ENCODE measurements at places on chromosomes 1 and 21.

DNA sequence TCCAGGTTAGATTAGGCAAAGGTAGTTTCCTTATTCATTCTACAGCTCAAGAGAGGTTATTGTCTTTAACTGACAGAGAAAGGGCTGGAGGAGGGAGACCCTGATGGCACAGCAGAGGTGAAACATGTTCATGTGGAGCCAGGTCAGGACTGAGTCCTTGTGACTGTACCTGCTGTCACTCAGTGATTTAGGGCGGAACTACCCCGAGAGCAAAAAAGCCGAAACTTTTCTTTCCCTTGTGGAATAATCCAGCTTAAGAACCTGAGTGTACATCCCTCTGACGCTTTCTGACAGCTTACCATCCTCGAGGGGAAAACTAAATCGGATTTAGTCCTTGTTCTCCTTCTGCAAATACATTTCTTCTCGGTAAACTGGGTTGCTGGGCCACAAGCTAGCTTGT is 273.2 kb downstream of the BACH1 start:
- DNase-seq, result no peak

DNA sequence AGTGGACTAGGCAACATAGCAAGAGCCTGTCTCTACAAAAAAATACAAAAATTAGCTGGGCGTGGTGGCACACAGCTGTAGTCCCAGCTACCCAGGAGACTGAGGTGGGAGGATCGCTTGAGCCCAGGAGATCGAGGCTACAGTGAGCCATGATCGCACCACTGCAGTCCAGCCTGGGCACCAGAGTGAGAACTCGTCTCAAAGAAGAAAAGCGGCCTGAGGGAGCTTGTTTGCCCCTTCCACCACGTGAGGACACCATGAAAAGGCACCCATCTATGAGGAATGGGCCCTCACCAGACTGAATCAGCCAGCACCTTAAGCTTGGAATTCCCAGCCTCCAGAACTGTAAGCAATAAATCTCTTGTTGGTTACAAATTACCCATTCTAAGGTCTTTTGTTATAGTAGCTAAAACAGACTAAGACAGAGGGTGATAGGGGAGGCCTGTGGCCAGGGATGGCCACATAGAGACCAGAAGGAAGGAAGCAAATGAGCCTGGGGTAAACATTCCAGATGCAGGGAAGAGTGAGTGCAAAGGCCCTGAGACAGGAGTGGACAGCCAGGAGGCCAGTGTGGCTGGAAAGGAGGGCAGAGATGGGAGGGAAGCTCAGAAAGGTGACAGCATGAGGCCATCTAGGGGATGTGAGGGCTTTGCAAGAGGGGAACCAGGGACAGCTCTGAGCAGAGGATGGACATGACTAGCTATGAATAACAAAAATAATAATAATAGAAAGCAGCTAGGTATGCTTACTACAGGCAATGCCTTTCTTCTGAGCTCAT is 120.1 kb downstream of the MATN1 start:
- DNase-seq, result no peak

DNA sequence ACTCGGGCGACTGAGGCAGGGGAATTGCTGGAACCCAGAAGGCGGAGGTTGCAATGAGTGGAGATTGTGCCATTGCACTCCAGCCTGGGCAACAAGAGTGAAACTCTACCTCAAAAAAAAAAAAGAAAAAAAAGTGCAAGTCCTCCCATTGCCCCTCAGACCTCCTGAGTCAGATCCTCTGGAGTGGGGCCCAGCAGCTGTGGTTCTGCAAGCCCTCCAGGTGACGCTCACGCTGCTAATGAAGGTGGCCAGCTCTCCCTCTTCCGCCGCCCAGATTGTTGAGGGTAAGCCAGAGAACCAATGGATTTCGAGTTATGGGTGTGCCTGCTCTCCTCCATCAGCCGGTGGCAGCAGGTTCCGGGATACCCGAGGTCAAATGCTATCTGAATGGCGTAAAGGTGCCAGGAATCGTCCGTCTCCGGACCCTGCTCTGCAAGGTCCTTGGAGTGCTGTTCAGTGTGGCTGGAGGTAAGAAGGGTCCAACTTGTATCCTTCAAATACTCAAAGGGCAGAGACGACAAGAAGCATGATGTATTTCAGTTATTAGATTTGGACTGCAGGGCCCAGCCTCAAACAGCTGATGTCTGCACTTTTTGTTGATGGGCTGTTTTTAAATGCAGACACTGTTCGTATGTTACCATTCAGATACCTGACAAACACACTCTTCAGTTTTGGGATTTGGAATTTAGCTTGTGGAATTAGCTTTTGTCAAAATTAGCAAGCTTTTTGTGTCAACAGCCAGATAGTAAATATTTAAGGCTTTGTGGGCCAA is 17.6 kb downstream of the CLCN6 start:
- DNase-seq, result no peak

DNA sequence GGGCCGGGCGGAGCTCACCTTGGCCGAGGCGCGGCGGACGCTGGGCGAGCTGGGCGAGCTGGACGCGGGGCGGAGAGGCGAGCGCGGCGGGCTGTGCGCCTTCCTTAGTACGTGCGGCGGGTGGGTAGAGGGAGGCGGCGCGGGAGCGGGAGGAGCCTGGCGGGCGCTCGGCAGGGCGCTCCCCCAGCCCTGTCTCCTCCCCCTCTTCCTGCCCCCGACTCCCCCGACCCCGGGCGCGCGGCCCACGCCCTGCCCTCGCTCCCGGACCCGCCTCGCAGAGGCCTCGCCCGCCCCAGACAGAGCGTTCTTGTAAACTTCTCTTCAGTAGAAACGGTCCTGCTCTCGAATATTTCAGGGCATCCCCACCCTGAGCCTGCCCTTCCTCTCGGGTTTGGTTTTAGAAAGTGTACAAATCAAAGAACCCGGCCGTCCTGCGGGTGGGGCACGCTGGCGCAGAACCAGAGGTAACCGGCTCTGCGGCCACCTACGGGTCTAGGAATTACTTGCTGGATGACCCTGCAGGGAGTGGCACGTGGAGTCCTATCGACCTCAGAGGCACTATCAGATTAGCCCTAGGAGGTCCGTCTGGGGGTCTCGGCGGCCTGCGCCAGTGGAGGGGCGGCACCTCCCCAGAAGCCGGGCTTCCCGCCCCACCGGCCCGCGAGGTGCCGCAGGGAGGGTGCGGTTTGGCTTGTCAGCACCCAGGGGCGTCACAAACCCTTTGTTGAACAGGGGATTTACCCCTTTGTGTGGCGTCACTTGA is at the start of gene S100A10:
TSS of gene S100A10 (minus strand) at position 126 of the 763 bp plus-strand sequence. CDS start 7,629 bp downstream, outside the sequence.
- DNase-seq, result peak; percentile 72

- DNase-seq, result peak; percentile 58
Observed at GRCh38 chr1:54944610-54945392, 35.6 kb upstream of the TMEM61 start.

- no peak for DNase-seq
Observed at GRCh38 chr1:208209286-208209685, 34.9 kb downstream of the PLXNA2 start.

- no peak for DNase-seq
Observed at GRCh38 chr1:235802573-235803346, 63.9 kb downstream of the LYST start.

DNA sequence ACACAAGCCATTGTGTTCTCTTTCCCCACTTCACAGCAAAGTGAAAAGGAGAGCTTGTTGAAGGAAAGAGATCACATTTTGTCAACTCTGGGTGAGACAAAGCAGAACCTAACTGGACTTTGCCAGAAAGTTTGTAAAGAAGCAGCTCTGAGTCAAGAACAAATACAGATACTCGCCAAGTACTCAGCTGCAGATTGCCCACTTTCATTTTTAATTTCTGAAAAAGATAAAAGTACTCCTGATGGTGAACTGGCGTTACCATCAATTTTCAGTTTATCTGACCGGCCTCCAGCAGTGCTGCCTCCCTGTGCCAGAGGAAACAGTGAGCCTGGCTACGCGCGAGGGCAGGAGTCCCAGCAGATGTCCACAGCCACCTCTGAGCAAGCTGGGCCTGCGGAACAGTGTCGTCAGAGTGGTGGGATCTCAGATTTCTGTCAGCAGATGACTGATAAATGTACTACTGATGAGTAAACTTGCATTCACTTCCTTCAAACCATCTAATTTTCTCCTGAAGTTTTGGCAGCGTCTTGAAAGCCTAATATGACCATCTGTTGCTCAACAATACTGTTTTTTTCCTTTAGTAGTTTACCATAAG is 43.7 kb downstream of the BACH1 start:
- DNase-seq, result peak; percentile 27

DNA sequence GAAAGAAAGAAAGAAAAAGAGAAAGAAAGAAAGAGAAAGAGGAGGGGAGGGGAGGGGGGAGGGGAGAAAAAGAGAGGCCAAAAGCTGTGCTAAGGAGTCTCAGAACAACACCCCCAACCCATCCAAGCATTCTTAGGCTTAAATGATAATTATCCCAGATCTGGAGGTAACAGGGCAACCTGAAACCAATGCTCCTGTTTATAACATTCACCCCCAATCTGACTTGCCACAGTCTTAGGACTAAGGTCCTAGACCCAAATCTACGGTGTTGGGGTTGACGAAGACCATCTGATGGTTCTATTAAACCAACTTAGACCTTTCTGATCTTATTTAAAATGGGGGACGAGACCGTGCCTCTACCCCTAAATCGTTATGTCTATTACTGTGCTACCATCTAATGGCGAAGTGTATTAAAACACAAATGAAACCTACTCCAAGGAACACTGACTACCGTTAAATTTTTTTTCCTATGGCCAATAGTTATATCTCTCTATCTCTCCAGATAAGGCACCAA is 119.3 kb upstream of the CDC42BPA start:
- no peak for DNase-seq

- DNase-seq, result no peak
Observed at GRCh38 chr1:161265305-161265704, 6.8 kb downstream of the PCP4L1 start.

GRCh38 chr1:204523605-204524215 is 7.5 kb downstream of the MDM4 start:
- no peak for DNase-seq

DNA sequence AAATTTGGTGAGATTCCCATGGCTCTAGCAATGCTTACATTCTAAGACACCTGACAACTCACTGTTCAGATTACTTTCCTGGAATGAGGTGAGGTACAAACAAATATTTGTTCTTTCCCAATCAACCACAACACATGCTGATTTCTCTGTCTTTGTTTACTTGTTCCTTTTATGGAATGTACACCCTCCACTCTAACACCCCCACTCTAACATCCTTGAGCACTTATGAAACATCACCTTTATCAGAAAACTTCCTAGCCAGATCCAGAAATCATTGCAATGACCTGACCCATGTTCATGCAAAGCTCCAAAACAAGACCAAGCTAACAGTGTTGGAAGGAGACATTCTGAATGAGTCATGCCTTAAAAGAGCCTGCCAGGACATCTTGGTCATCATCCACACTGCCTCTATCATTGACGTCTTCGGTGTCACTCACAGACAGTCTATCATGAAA is 35.5 kb downstream of the HSD3B1 start:
- DNase-seq, result no peak

GRCh38 chr1:18870957-18871356 is 11.5 kb upstream of the TAS1R2 start:
- DNase-seq, result no peak

GRCh38 chr1:89337903-89338302 is 26.0 kb upstream of the GBP6 start:
- DNase-seq, result no peak

DNA sequence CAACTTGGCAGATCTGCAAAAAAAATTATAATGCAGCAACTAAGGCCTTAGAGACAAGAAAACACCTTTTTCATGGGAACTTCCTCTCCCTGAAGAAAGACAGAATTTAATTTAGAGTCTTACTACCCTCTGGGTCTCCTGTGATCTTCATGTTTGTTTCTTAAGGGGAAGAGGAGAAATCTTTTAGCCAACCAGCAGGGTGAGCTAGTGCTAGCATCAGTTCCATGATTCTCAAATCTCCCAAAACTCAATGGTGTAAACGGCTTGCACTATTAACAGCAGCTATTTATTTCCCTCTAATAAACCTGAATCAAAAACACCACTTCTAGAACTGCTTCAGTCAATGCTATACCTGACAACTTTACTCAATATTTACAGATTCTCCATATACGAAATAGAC is 3.8 kb downstream of the ZNF644 start:
- DNase-seq, result no peak

DNA sequence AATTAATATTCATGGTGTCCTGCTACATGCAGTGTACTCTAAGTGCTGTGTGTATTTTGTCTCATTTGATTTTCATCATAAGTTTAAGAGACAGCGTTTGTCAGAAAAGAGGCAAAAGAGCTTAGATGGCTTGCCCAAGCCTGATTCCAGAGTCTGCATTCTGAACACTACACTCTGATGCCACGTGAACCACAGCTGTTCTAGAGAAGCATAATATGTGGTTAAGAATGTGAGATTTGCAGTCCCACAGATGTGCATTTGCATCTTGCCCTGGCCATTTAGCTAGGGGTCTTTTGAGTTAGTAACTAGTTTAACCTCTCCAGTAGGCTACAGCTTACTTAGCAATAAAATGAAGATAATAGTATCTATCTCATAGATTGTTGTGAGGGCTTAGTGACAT is 9.2 kb upstream of the GADD45A start:
- no peak for DNase-seq

GRCh38 chr21:44293551-44294231 is 6.2 kb upstream of the PFKL start:
- no peak for DNase-seq

GRCh38 chr1:184838504-184838951 is 83.9 kb upstream of the EDEM3 start:
- no peak for DNase-seq

DNA sequence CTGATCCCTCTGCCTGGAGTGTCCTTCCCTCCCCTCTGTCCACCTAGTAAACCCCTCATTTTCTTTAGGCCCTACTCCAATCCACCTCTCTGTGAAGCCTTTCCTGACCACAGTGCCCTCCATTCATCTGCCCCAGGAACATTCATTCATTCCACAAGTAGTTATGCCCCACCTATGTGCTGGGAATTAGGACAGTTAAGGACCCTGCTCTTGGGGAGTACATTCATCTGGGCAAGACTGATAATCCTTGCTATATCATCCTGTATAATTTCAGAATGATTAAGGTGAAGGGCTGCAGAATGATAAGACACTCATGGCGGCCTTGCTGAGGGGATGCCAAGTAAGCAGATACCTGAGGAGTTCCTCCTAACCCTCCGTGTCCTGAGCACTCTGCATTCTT is 10.3 kb upstream of the FAM20B start:
- DNase-seq, result no peak

- DNase-seq, result no peak
Observed at GRCh38 chr1:59057211-59057694, 239.6 kb upstream of the FGGY start.

All from activated naive CD4-positive, alpha-beta T cell treated with anti-CD3 and anti-CD28 coated beads, Interleukin-2, amount 50 U/mL, for 16 hours (primary cell).